ENCODE measurements at places on chromosomes 6 and 20.

- DNase-seq, result peak; percentile 8
These were observed 306 bp downstream of the EBF4 start for GRCh38 chr20:2692886-2693285.

GRCh38 chr6:96760153-96760687 is 77.1 kb downstream of the GPR63 start:
- DNase-seq, result no peak

DNA sequence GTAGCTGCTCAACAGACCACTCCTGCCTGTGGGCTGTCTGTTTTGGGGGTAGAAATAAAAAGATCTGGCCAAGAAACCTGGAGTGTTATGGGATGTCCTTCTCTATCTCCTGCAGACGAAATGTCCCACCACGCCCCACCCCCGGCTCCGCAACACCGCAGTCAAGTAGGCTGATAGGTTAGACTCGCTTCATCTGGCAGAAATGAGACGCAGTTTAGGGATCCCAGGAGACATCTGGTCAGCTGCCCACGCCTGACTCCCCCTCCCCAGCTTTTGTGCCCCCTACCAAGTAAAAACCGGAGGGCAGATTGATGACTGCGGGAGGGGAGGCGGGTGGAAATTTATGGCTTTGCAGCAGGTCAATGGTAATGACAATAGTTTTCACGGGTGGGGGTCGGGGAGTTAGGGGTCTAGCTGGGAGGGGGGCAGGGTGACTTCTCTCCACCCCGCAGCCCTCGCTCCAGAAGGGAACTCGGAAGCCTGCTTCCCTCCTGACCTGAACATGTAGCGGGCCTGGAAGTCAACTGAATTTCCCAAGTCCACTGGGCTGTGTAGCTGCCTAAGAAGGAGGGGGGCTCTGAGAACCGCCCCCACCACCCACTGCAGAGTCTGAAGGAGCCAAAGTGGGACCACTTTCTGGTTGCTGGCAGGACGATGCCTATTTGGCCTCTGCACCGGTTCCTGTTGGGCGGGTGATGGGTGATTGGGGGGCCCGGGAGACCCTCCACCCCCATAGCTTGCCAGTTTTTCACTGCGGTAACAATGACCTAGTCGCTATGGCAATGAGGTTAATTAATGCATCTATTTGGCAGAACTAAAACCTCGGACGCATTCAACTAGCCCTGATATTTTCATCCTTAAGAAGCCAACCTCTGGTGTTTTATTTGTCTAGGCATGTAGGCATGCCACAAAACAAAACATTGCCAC is 25.7 kb downstream of the PMEPA1 start:
- DNase-seq, result no peak

GRCh38 chr6:4924661-4925271 is 79.1 kb downstream of the RPP40 start:
- DNase-seq, result no peak

Measured in CD4-positive, alpha-beta T cell treated with Interleukin-1 beta for 1 hour (primary cell).